NCI-H2081 (cell line): ENCODE measurements at places on chromosomes 13 and 19.

GRCh38 chr19:412356-413355 is 3.7 kb upstream of the C2CD4C start:
- no peak for DNase-seq

GRCh38 chr19:28247243-28247642 is 965.7 kb downstream of the UQCRFS1 start:
- DNase-seq = no peak

DNA sequence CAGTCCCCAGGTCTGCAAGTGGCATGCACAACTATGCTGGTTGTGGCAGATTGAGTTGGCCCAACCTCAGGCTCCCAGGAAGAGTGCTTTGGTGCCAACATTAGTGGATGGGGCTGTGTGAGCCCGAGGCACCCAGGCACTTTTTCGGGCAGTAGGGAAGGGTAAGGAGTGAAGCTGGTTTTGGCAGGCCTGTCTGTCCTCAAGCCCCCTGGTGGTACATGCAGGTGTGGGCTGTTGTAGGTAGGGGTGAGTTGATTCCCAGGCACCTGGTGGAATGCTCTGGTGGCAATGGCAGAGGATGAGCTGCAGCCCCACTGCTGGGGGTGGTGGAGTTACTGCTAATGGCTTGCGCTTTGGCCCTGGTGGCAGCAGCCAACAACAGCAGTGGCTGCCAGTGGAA is 723.7 kb upstream of the SLITRK1 start:
- no peak for DNase-seq

- no peak for DNase-seq
These were observed 4.1 kb downstream of the TNFSF13B start for GRCh38 chr13:108273429-108274118.

GRCh38 chr13:113759525-113760137 is 605 bp downstream of the TMEM255B start:
- DNase-seq = no peak

- no peak for DNase-seq
These were observed 17.9 kb downstream of the NLRP11 start for GRCh38 chr19:55813906-55814305.

DNA sequence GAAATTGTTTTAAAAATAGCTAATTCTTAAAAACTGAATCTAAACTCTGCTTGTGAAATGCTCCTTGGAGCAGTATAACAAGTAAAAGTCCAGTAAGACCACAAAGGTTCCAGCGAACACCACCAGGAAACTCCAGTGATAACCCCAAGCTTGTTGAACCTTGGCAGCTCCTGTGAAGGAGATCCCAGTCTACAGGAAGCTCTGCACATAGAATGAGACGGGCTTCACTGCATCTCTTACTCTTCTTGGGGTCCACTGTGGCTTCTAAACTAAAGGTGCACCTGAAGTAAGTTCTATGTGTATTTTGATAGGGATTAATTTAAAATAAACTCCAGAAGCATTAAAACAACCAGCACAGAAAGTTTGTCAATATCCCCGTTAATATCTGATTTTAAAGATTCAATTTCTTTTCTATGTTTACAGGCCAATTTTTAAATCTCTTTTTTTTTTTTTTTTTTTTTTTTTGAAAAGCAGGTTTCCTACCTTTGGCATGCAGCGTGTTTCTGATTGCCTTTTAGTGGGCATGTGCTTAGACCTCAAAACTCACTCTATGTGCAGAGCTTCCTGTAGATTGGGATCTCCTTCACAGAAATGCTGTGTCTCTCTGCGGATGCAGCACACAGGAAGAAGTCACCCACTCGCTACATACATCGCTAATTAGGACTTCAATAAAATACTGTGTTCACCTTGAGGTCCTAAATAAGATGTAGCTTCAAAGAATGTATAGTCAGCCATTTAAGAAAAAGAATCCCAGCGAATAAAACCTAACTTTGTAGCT is 508.5 kb downstream of the KLF12 start:
- no peak for DNase-seq

- DNase-seq = no peak
These were observed 54.6 kb downstream of the ATP11A start for GRCh38 chr13:112744168-112745021.

DNA sequence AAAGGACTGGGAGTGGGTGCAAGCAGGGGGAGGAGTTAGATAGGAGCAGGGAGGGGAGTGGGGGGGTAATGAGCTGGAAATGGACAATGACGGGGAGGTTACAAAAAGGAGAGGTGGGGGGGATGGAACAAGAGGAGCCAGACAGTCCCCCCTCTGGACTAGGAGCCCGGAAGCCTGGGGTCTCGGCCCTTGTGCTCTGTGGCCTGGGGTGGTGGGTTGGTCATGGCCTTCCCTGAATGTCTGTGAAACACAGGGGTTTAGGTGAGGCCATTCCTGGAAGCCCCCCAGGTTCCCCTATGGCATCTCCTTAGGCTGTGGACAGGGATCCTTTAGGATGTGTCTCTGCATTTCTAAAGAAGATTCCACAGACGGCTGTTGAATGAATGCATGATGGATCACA is 12.1 kb downstream of the KCNC3 start:
- DNase-seq = no peak

DNA sequence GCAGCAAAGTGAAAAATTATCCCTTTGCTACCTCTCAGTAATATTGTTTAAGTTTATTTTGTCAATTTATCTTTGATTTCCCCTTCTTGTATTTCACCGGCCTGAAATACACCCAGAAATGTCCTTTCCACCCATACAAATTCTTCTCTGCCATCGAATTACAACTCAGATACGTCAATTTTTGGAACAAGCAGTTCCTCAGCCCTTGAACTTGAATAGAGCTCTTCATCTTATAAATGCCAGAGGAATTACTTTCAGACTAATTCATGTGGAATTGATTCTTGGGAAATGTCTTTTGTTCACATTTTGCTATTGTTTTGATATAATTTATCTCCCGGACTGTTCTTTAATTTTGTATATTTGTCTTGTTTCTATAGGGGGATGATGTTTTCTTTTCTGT is 1359.3 kb upstream of the MIR17HG start:
- no peak for DNase-seq

DNA sequence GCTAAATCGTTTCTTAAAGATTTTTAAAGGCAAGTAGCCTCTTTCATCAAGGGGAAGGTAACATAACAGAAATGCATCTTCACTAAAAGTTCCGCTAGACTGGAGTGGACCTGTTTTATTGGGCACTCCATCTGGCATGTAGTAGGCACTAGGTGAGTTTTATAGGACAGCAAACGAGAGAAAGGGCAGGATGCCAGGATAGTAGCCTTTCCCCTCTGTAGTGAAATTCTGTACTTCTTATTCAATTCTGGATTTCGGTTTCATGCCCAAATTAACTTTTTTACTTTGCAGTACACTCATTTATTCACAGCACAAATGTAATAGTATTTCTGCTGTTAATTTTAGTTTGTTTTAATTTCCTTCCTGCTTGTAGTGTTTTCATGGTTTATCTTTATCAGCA is 45.2 kb downstream of the GPR180 start:
- no peak for DNase-seq

- no peak for DNase-seq
These were observed 2.6 kb downstream of the BBC3 start for GRCh38 chr19:47228168-47228936.

- no peak for DNase-seq
These were observed 182.9 kb upstream of the RXFP2 start for GRCh38 chr13:31556376-31556775.
